ENCODE measurements at places on chromosomes 2 and 18.

DNA sequence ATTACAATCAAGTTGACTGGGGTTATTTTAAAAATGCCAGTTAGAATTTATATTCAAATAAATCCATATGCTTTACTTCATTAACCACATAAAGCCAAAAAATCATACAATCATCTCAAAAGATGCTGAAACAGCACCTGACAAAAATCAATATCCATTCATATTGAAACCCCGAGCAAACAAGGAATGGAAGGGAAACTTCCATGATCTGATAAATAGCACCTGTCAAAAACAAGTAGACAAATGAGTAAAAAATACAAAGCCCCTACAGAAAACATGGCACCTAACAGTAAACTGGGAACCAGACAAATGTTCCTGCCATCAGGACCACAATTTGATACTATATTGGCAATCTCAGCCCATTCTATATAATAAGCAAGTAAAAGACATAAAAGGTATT, 227.5 kb downstream of the HDAC4 start:
- DNase-seq: no peak

GRCh38 chr2:15640261-15640711, 48.6 kb downstream of the DDX1 start:
- no peak for DNase-seq

- no peak for DNase-seq
Measured at GRCh38 chr18:2969695-2970094, 43.2 kb downstream of the LPIN2 start.

- DNase-seq: no peak
Measured at GRCh38 chr2:112483042-112483473, 1.1 kb downstream of the TTL start.

- no peak for DNase-seq
Measured at GRCh38 chr2:148282201-148282600, 261.3 kb downstream of the MBD5 start.

DNA sequence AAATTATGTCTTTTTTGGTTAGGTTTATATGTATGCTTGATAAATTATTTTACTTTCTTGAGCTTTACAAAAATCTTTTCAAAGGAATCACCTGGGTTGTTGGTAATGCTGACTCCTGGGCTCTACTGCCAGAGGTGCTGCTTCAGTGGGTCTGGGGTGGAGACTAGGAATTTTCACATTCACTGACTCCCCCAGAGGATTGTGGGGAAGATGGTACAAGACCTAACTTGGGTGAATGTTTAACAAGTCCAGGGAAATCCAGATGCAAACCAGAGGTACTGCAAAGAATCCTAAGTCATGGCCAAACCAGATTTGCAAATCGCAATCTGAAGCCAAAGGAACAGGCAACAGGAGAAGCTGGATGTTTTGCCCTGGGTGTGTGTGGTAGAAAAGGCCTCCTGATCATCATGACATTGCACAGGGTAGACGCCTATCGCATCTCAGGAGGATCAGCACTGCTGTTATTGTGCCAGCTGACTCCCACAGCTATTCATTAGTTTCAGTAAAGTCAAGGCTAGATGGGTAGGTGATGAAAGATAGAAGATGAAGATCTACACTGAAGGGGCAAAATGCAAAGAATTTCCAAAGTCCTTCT, 185.2 kb downstream of the BARD1 start:
- DNase-seq: no peak
